ENCODE measurements at places on chromosomes 6 and 20. TPM values are rescaled to one million over a fixed set of nuclear protein-coding genes. Genes with fewer than 3 reads are reported as not detected.

SLC4A11 gene
- total RNA-seq = 3.2 TPM

F13A1 gene
- 0.13 TPM for total RNA-seq

DNA sequence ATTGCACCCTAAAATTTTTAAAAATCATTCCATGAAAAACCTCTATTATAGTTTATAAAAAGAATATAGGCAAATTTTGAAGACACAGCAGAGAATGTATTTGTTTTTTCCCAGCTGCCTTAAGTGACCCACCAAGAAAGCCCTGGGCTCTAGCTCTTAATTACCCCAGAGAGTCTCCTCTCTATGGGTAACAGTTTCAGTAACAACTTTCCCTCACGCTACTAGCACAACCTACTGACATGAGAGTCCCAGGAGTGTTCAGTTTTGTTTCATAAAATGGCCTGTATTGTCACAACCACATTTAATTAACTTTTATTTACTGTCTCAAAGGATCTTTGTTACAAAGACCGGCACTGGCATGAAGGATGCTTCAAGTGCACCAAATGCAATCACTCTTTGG, 41.5 kb downstream of the FHL5 start:
- no peak for DNase-seq

GRCh38 chr20:24531631-24532419, 62.4 kb downstream of the SYNDIG1 start:
- no peak for DNase-seq

GRCh38 chr6:143620447-143620846, 57.3 kb upstream of the PHACTR2 start:
- DNase-seq = no peak

DNA sequence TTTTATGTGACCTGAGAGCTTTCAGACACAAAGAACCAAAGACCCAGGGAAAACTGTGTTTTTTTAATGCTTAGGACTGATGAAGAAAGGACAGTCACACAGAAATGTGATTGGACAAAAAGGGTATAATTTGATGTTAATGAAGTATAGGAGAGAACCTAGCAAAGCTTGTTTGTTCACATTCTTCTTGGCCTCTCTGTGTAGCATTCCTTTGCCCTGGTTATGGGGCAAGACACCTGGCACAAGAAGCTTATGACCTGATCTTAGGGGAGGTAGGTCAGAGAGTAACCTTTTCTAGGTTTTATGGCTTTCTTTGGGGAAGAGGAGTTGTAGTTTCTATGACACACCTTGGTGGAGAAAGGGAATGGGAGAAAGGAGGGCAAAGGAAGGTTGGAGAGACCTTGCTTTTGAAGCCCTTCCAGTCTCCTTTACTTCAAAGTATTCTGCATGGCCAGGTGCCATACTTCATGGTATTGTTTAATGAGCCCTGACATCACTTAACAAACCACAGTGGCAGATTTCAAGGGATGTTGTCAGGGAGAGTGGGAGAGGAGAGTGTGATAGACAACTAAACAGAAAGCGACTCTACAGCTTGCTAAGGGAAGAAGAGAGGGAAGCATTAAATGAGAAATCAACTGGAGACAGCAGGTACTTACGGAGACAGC, 701.8 kb upstream of the FLRT3 start:
- DNase-seq = peak; percentile 63

GRCh38 chr6:46390153-46390876, 100.9 kb downstream of the RCAN2 start:
- no peak for DNase-seq

- no peak for DNase-seq
Measured at GRCh38 chr6:2940851-2941250, 30.5 kb downstream of the SERPINB6 start.

DNA sequence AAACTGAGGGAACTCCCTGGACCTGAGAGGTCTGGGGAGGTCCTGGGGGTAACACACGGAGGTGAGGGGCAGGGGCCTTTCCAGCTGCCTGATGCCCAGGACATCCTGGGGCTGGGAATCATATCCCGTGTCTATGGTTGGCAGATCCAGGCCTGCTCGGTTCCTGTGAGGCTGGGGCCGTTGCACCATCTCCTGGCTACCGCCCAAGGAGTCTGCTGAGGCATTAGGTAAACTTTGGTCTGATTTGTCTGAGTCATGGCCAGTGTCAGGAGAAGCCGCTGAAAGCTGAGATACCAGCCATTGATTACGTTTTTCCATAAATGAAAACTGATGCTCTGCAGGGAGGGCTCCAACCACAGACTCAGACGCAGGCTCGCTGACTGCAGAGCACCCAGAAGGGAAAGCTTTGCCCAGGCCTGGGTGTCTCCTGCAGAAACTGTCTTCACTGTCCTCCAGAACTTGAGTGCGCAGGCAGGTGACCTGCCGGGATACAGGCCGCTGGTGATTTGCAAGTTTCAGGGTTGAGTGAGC, 14.2 kb downstream of the TRAF3IP2 start:
- peak; percentile 99 for DNase-seq

DNA sequence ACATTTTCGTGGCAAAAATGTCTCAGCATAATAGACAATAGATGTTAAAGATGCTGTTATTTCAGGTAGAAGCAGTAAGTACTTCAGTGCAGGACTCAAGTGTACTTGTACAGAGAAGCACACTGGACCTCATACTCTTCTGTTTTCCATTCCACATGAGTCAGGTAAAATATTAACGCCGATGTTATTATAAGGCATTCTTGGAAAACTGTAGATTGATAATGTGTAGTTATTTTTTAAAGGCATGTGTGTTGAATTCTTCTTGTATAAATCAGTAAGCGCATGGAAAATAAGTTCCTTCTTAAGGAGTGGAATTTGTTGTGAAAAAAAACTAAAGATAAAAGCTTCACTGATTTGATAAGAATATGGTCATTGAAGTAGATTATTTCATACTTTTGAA, 45.8 kb downstream of the DOP1A start:
- no peak for DNase-seq

DNA sequence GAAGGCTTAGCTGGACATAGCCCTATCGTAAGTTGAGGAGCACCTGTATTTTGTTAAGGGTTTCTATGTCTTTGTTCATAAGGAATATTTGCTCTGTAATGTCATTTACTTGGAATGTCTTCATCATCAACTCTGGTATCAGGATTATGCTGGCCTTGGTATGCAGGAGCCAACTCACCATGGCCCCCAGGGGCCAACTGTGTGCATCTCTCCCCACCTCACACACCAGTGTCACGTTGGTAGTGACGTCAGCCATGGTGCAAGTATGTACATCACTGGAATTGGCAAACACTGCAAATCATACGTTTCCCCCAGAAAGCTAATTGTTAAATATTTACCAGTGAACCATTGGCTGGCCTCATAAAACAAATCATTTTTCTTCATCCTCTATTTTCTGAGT, 70.8 kb downstream of the YTHDF1 start:
- DNase-seq = peak; percentile 49
